ENCODE measurements at places on chromosomes 16 and 17. TPM values are rescaled to one million over a fixed set of nuclear protein-coding genes. Genes with fewer than 3 reads are reported as not detected.

Gene NOD2
- total RNA-seq: 7.3 TPM

Gene NPIPA2
- 6.2 TPM for total RNA-seq

Gene ABCC3
- not detected for total RNA-seq

Gene TK2
- 8.4 TPM for total RNA-seq

Gene CFAP119
- total RNA-seq: 4.4 TPM

Gene PRAC2
- total RNA-seq: not detected

Gene SPN
- total RNA-seq: 191 TPM

Gene TERB1
- total RNA-seq: not detected

Gene SMIM5
- 0.05 TPM for total RNA-seq

DNA sequence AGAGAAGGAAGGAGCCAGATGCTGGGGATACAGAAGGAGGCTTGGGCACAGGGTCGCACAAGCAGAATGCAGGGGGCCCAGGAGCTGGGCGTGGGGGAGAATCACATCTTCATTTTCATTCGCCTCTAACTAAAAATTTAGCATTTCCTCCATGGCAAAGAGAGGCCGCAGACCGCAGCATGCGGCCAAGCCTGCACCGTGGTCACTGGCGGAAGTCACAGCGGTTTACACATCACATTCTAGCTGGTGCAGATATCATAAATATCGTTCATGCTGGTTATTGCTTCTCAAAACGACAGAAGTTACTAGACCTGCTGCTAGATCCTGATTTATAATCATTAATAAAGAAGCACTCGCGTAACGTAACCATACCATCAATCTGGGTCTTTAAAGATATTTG, 162.0 kb downstream of the NTN1 start:
- no peaks in the 10 kb centered on the region for H3K4me1 ChIP-seq
- DNase-seq: no peak
- peaks cover 3% of the 10 kb centered on the region for H3K27me3 ChIP-seq
- no peaks in the 10 kb centered on the region for H3K36me3 ChIP-seq
- no peak overlapping the region for H3K4me3 ChIP-seq

DNA sequence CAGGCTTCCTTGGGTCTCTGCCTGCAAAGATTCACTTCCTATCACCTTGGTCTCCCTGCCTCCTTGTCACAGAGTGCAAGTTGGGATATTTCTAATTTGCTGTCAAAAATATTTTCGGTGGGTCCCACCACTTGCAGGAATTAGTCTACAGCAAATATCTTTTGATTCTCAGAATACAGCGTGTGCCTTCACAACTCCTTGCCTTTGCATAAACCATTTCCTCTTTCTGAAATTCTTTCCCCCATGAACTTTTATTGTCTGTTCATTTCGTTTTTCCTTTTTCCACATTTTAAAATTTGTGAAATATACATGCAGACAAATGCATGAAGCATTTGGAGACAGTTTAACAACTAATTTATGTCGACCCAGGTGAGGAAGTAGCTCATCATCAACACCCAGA, 60.0 kb downstream of the HS3ST3B1 start:
- H3K4me1 ChIP-seq: peaks cover 14% of the 10 kb centered on the region
- H3K4me3 ChIP-seq: no peak overlapping the region
- H3K27ac ChIP-seq: no peak overlapping the region
- DNase-seq: no peak

DNA sequence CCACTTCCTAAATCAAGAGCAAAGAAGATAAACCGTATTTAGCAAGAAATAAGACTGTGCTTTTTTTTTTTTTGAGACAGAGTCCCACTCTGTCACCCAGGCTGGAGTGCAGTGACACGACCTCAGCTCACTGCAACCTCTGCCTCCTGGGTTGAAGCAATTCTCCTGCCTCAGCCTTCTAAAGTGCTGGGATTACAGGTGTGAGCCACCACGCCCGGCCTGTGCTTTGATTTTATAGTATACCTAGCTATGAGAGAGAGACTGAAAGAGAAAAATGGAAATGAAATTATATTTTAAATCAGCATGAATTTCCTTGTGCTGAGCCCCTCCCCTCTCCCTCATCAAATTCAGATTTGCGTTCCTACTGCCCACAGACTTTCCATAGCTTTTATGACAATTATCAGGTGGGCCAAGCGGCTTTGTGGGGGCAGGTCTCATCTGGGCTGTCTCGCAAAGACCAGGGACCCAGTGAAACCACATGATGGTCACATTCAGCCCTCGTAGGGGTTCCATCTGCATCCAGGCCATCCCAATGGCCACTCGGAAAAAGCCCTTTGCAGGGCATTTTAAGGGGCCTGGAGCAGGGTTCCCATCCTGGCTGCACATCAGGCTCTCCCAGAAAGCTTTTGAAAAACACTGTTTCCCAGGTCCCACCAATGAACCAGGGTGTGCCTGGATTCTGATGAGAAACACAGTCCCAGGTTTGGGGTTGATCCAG, 8.5 kb downstream of the CACNG1 start:
- no peak overlapping the region for H3K4me3 ChIP-seq
- no peak overlapping the region for H3K27ac ChIP-seq
- DNase-seq: no peak
- peaks cover 1% of the 10 kb centered on the region for H3K27me3 ChIP-seq
- no peaks in the 10 kb centered on the region for H3K4me1 ChIP-seq

- H3K4me3 ChIP-seq: no peak overlapping the region
- DNase-seq: no peak
- no peaks in the 10 kb centered on the region for H3K36me3 ChIP-seq
Measured at GRCh38 chr16:66093191-66093590, 273.3 kb upstream of the CDH5 start.

- peak overlapping the region; percentile 98 for H3K4me3 ChIP-seq
- peaks cover 34% of the 10 kb centered on the region for H3K4me1 ChIP-seq
- peak; percentile 1 for DNase-seq
- H3K27ac ChIP-seq: peak overlapping the region; percentile 98
Measured at GRCh38 chr17:30476726-30477082, 504 bp upstream of the GOSR1 start.

DNA sequence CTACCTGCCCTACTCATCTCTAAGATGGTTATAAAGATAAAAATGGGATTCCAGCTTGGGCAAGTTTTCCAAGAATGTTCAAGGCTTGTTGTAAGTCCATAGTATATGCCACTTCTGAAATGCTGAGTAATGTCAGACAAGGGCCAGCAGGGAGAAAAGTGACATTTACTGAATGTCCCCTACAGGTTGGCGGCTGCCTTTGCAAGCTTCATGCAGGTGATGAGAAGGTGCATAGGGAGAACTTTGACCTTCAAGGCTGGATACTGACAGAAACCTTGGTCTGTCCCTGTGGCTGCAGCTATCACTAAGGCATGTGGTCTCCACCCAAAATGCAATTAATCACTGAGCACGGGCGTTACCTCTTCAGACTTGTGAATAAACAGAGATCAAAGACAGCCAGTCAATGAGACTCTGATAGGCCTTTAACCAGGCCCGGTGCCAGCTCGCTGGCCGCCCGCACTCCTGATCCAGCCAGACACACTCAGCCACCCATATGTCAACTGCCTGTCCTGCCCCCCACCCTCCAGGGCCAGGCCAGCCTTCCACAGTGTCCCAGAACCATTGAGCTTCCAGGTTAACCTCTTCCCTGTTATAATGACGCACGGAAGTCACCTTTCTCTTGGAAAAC, 26.8 kb upstream of the AXIN2 start:
- no peak for DNase-seq
- no peak overlapping the region for H3K4me3 ChIP-seq
- H3K36me3 ChIP-seq: no peaks in the 10 kb centered on the region
- H3K4me1 ChIP-seq: no peaks in the 10 kb centered on the region

GRCh38 chr17:1949754-1950153, 75.4 kb downstream of the RTN4RL1 start:
- no peaks in the 10 kb centered on the region for H3K4me1 ChIP-seq
- DNase-seq: no peak
- H3K27me3 ChIP-seq: no peaks in the 10 kb centered on the region
- H3K36me3 ChIP-seq: no peaks in the 10 kb centered on the region
- H3K4me3 ChIP-seq: no peak overlapping the region

- no peaks in the 10 kb centered on the region for H3K4me1 ChIP-seq
- H3K27me3 ChIP-seq: no peaks in the 10 kb centered on the region
- H3K4me3 ChIP-seq: no peak overlapping the region
- H3K27ac ChIP-seq: no peak overlapping the region
Measured at GRCh38 chr16:87072101-87072500, 245.1 kb downstream of the C16orf95 start.

GRCh38 chr16:1655269-1655807, 22.7 kb upstream of the JPT2 start:
- H3K27me3 ChIP-seq: no peaks in the 10 kb centered on the region
- H3K27ac ChIP-seq: no peak overlapping the region
- no peaks in the 10 kb centered on the region for H3K4me1 ChIP-seq
- H3K36me3 ChIP-seq: peaks cover 34% of the 10 kb centered on the region
- DNase-seq: no peak

- peaks cover 12% of the 10 kb centered on the region for H3K27me3 ChIP-seq
- no peaks in the 10 kb centered on the region for H3K4me1 ChIP-seq
- no peak overlapping the region for H3K4me3 ChIP-seq
Measured at GRCh38 chr16:48478393-48478792, 93.2 kb upstream of the SIAH1 start.

DNA sequence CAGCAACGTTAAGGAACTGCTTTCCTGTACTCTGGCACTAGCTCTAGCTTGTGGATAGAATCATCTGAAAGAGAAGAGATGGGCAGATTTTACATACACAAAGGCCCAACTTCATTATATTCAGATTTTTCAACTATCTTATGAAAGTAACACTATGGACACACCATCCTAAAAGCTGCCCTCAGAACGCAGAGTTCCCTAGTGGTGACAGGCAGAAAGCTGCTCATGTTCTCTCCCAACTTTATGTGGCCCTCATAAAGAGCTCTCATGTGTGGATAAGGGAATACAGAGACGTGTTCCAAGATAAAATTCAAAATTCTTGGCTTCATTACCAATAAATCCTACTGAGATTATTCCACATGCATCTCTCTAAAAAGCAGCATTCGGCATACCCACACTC, 1.5 kb downstream of the CFAP20 start:
- no peaks in the 10 kb centered on the region for H3K27me3 ChIP-seq
- H3K27ac ChIP-seq: peak overlapping the region; percentile 16
- no peak for DNase-seq
- H3K4me3 ChIP-seq: peak overlapping the region; percentile 84
- H3K36me3 ChIP-seq: peaks cover 6% of the 10 kb centered on the region

All from activated T-helper 1 cell treated with anti-CD3 and anti-CD28 coated beads, Interleukin-12 subunit alpha, Interleukin-12 subunit beta, Interleukin-2, Interleukin-4 antibody, amounts not matched to agents 30 ng/mL and 10 ng/mL and 1 ng/mL, durations not matched to agents 14 hours and 24 hours and 36 hours (primary cell).